Mesothelial cell of epicardium (in vitro differentiated cells): ENCODE measurements at places on chromosomes 4 and X.

DNA sequence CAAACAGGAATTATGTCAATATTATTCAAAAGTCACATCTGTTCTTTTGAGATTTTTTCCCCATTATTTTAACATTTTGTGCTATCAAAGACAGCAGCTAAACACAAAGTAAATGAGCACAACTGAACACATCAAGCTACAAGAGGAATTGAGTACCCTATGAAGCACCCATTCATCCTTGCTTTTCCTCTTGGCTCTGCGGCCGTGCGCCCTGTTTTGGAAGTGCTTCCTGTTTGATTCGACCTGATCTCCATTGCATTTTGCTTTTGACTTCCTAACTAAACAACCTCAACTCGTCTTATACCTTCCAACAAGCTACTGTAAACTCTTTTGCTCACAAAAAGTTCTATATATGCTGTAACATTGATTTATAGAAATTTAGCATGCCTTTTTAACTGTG, 85.0 kb downstream of the SCFD2 start:
- peaks cover 2% of the 10 kb centered on the region for H3K4me1 ChIP-seq
- no peaks in the 10 kb centered on the region for H3K36me3 ChIP-seq
- DNase-seq: no peak

GRCh38 chr4:139665690-139666529, at the start of gene MGST2:
Gene MGST2 (plus strand): TSS chr4:139665819. CDS start chr4:139666020, 201 bp downstream.
- peaks cover 3% of the 10 kb centered on the region for H3K36me3 ChIP-seq
- H3K27me3 ChIP-seq: no peaks in the 10 kb centered on the region
- peak within 1 kb of the TSS; percentile 72 for H3K4me3 ChIP-seq

- H3K4me3 ChIP-seq: no peak overlapping the region
- peaks cover 14% of the 10 kb centered on the region for H3K4me1 ChIP-seq
- no peak for DNase-seq
- H3K27me3 ChIP-seq: no peaks in the 10 kb centered on the region
Measured at GRCh38 chr4:62513306-62513705, 1313.2 kb downstream of the ADGRL3 start.

DNA sequence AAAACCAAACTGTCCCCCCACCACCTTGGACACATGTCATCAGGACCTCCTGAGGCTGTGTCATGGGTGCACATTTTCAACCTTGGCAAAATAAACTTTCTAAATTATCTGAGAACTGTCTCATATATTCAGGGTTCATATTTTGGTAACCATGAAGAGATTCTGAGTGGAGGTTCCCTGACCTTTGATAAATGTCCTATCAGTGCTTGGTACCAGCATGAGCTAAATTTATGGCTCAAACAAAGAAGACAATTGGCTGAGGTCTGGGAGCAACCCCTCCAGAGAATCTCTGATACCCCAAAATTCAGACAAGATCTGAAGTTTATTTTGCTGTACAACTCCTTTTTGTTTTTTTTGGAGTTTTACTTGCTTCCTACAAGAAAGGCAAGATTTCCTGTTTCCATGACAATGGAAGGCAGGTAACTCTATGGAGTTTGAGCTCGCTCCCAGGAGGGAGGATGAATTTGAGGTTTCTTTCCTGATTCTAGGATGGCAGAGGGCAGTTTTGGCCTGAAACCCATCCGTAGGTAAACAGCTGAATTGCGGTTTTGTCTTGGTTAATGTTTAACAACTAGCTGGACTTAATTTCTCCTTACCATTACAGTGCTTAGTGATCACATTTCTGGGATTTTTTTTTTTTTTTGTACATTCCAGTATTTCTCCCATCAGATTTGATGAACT, 14.5 kb downstream of the UGT2B15 start:
- peaks cover 3% of the 10 kb centered on the region for H3K36me3 ChIP-seq
- no peak overlapping the region for H3K4me3 ChIP-seq
- H3K27ac ChIP-seq: peak overlapping the region; percentile 82
- no peaks in the 10 kb centered on the region for H3K27me3 ChIP-seq
- no peak for DNase-seq

DNA sequence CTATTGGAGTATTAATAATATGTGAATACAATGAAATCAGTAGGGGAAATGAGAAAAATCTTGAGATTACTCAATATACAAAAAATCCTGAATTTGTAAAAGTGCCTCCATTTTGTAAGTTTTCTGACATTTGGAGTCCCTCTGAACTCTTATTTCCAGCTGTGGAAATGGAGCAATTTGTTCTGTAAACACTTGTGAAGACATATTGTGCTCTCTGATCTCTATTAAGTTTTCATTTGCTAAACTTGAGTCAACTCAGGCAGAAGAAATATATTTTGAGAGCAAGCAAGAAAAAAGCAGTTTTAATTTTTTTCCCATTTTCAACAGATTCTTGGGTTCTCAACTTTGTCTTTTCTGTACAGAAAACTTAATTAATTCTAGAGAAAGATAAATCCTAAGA, 51.4 kb upstream of the PCDH18 start:
- H3K4me3 ChIP-seq: no peak overlapping the region
- H3K27me3 ChIP-seq: no peaks in the 10 kb centered on the region

DNA sequence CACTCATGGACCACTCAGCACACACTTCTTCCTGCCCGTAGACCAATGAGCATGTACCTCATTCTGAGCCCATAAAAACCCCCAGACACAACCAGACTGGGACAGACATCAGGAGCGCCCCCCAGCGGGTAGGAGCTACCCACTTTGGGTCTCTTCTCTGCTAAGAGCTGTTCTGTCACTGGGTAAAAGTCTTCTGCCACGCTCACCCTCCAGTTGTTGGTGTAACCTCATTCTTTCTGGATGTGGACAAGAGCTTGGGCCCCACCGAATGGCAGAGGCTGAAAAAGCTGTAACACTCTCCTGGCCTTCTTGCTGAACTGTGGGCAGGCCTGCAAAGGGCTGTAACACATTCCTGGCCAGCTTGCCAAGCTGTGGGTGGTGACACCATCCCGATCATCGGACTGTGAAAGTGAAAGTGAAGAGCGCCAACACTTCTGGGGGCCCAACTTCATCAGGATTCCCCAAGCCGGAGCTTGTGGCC, 137.6 kb downstream of the TECRL start:
- H3K27me3 ChIP-seq: no peaks in the 10 kb centered on the region
- no peak overlapping the region for H3K4me3 ChIP-seq
- H3K27ac ChIP-seq: no peak overlapping the region
- H3K36me3 ChIP-seq: no peaks in the 10 kb centered on the region
- no peak for DNase-seq

DNA sequence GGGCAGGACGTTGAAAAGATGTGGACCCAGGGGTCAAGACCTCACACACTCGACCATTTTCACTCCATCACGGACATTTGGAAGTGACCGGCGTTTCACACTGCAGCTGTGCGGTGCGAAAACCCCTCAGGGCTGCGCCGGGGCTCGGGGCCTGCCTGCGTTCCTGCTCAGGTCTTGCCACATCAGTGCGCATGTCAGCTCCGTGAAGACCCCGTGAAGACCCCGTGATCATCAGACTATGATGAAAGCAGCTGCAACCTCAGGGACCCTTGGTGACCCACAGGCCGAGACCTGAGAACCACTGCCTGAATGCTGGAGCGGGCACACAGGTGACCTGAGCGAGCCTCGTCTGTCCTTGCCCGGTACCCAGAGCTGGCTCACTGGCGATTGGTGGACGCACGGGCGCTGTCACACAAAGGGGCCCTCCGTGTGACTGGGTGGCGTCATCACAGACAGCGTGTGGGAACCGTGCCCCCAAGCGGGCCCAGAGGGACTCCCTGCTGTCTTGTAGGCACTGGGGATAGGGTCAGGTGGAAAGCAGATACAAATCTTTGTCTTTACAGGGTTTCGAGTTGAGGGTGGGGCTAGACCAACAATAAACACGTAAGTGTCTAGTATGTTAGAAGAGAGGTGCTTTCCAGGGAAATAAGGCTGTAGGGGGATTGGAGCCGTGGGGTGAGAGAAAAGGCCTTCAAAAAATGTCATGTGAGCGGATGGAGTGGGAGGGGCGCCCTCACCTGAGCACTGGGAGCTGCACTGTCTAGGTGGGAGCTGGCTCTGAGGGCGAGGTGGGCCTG, 12.7 kb downstream of the MSANTD1 start:
- H3K27me3 ChIP-seq: no peaks in the 10 kb centered on the region
- peak; percentile 20 for DNase-seq
- no peak overlapping the region for H3K4me3 ChIP-seq

- H3K36me3 ChIP-seq: peaks cover 4% of the 10 kb centered on the region
- H3K27me3 ChIP-seq: no peaks in the 10 kb centered on the region
- no peak overlapping the region for H3K4me3 ChIP-seq
- H3K27ac ChIP-seq: no peak overlapping the region
- DNase-seq: no peak
Measured at GRCh38 chr4:151263455-151263854, 13.5 kb upstream of the PRSS48 start.
